ENCODE measurements at places on chromosomes 7 and 10. TPM values are rescaled to one million over a fixed set of nuclear protein-coding genes. Genes with fewer than 3 reads are reported as not detected.

The FFAR4 gene
- total RNA-seq, result not detected

DNA sequence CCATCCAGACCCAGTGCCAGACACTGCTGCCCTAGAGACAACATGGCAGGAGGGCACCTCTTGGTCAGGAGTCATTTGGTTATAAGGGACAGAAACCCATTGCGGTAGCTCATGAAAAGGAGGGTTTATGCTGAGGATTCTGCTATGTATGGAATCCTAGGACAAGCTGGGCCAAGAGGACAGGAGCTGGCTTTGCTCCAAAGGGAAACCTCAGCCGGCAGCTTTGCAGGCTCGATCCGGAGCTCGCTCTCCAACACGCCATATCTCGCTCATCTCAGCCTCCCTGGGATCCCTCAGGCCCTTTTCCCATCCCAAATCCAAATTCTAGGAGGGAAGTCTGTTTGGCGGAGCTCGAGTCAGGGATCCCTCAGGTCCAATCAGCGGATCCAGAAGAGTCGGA is 345.7 kb downstream of the GLRX3 start:
- no peaks in the 10 kb centered on the region for H3K36me3 ChIP-seq
- H3K4me3 ChIP-seq, result no peak overlapping the region
- no peak for DNase-seq
- no peaks in the 10 kb centered on the region for H3K27me3 ChIP-seq
- H3K27ac ChIP-seq, result no peak overlapping the region
- no peaks in the 10 kb centered on the region for H3K4me1 ChIP-seq

DNA sequence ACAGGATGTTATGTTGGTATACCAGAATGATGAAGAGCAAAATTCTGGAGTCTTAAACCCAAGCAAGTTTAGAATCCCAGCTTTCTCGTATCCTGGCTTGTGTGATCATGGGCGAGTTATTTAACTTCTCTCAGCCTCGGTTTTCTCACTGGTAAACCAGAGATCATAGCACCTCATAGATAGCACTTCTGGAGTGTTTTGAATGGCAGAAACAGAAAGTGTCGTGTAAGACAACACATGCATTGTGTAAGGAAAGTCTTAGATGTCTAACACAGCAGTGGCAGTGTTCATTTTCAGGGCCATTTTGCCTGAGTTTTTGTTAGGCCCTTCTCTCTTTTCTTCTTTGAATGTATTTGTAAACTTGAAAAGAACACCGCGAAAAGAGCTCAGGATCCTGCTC is 465.1 kb downstream of the AUTS2 start:
- no peaks in the 10 kb centered on the region for H3K27me3 ChIP-seq
- DNase-seq, result no peak
- H3K4me3 ChIP-seq, result no peak overlapping the region
- peaks cover 5% of the 10 kb centered on the region for H3K4me1 ChIP-seq
- no peak overlapping the region for H3K27ac ChIP-seq

- no peak overlapping the region for H3K27ac ChIP-seq
- peaks cover 26% of the 10 kb centered on the region for H3K4me1 ChIP-seq
- H3K27me3 ChIP-seq, result no peaks in the 10 kb centered on the region
- H3K4me3 ChIP-seq, result no peak overlapping the region
- no peak for DNase-seq
Measured at GRCh38 chr10:14560274-14560673, 214.4 kb downstream of the FAM107B start.

DNA sequence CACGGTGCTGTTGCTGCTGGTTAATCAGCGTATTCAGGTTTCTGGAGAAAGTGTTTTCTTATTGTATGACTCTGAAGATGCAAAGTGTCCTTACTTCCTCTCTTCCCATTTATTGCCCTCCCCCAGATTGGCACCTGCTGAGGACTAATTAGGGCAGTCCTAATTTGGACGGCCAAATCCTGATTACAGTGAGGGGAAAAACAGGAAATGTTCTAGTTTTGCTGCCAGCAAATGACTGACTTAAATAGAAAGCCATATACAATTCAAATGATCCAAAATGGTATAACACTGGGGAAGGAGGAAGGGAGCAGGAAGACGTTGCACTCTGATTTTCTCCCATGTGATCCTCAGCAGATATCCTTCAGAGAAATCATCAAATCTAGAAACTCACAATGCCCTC is 222.4 kb upstream of the LRGUK start:
- H3K4me3 ChIP-seq, result no peak overlapping the region
- no peaks in the 10 kb centered on the region for H3K27me3 ChIP-seq
- H3K36me3 ChIP-seq, result peaks cover 6% of the 10 kb centered on the region
- H3K27ac ChIP-seq, result no peak overlapping the region
- DNase-seq, result no peak

DNA sequence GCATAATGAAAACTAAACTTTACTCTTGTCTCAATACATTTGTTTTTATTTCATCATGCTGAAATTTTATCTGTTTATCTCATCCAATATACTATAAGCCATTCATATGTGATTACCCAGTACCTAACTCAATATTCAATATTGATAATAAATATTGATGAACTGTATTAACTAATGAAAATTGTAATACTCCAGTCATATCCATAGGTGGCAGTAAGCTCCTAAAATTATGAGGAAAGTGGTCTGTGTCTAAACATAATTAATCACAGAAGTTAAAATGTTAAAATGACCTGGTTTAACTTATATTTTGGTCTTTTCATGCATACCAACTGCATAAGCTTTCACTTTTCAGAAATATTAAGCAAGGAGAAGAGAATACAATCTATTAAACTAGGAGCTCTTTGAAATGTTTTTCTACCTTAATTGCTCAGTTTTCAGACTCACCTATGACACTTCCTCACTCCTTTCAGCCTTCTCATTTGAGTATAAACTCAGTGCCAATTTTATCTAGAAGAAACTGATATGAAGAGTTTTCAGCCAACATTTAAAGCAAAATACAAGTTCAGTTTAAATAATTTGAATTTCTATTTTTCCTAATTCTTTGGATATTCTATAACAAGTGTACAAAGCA is 30.5 kb upstream of the VWDE start:
- H3K4me1 ChIP-seq, result no peaks in the 10 kb centered on the region
- no peak overlapping the region for H3K27ac ChIP-seq
- H3K27me3 ChIP-seq, result peaks cover 2% of the 10 kb centered on the region
- H3K36me3 ChIP-seq, result no peaks in the 10 kb centered on the region

DNA sequence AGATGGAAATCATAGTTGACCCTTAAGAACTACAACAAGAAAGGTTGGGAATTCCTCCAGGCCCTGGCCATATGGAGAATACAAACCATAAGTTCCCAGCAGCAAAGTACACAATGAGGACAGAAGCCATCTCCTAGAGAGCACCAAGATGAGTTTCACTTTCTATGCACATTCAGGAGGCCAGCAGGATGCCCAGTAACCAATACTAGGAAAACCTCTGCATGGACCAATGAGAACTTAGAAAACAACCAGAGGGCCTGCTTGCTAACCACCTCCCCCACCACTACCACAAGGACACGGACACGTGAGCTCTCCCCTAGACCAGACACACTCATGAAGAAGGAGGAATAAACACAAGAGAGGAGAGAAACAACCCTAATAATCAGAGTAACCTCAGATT is 56.3 kb downstream of the IFIT5 start:
- no peaks in the 10 kb centered on the region for H3K27me3 ChIP-seq
- no peak for DNase-seq
- no peak overlapping the region for H3K4me3 ChIP-seq
- peak overlapping the region; percentile 41 for H3K27ac ChIP-seq
- peaks cover 45% of the 10 kb centered on the region for H3K4me1 ChIP-seq

The ORAI2 gene
- 47.4 TPM for total RNA-seq

DNA sequence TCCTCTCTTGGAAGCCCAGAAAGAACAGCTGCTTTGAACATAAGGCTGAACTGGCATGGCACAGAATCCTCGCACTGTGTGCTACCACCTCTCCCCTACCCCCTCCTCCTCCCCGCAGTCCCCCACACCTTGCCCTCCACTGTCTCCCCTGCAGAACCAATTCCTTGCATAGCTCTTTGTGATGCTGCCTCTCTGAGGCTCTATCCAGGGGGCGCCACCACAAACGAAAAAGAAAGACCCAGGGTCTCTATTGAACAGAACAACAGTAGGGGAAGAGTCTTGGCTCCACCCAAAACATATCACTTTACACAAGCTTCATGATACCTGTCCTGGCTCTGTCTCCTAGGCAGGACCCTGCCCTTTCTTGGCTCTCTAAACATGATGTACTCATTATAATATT is 26.2 kb upstream of the EBLN1 start:
- no peak overlapping the region for H3K4me3 ChIP-seq
- no peaks in the 10 kb centered on the region for H3K27me3 ChIP-seq
- DNase-seq, result no peak
- H3K27ac ChIP-seq, result no peak overlapping the region
- no peaks in the 10 kb centered on the region for H3K36me3 ChIP-seq
- H3K4me1 ChIP-seq, result peaks cover 13% of the 10 kb centered on the region

The PRF1 gene
- not detected for total RNA-seq

GRCh38 chr7:128404143-128404681 is 5.6 kb downstream of the IMPDH1 start:
- peak overlapping the region; percentile 78 for H3K27ac ChIP-seq
- DNase-seq, result peak; percentile 82
- H3K36me3 ChIP-seq, result peaks cover 14% of the 10 kb centered on the region
- peak overlapping the region; percentile 86 for H3K4me3 ChIP-seq
- H3K27me3 ChIP-seq, result no peaks in the 10 kb centered on the region

- H3K27me3 ChIP-seq, result no peaks in the 10 kb centered on the region
- no peak for DNase-seq
- no peak overlapping the region for H3K27ac ChIP-seq
- H3K36me3 ChIP-seq, result peaks cover 11% of the 10 kb centered on the region
- H3K4me3 ChIP-seq, result no peak overlapping the region
- H3K4me1 ChIP-seq, result peaks cover 21% of the 10 kb centered on the region
Measured at GRCh38 chr10:11186374-11186773, 168.7 kb downstream of the CELF2 start.

- H3K27me3 ChIP-seq, result no peaks in the 10 kb centered on the region
- no peak for DNase-seq
- no peak overlapping the region for H3K4me3 ChIP-seq
- H3K4me1 ChIP-seq, result no peaks in the 10 kb centered on the region
Measured at GRCh38 chr10:107103174-107104025, 61.1 kb downstream of the SORCS1 start.

- H3K4me3 ChIP-seq, result no peak overlapping the region
- peaks cover 4% of the 10 kb centered on the region for H3K36me3 ChIP-seq
- no peaks in the 10 kb centered on the region for H3K27me3 ChIP-seq
- peaks cover 11% of the 10 kb centered on the region for H3K4me1 ChIP-seq
- no peak overlapping the region for H3K27ac ChIP-seq
Measured at GRCh38 chr10:132613566-132614348, 76.2 kb downstream of the INPP5A start.

- H3K4me3 ChIP-seq, result no peak overlapping the region
- peak overlapping the region; percentile 14 for H3K27ac ChIP-seq
- H3K27me3 ChIP-seq, result no peaks in the 10 kb centered on the region
- no peak for DNase-seq
- peaks cover 54% of the 10 kb centered on the region for H3K36me3 ChIP-seq
- H3K4me1 ChIP-seq, result peaks cover 8% of the 10 kb centered on the region
Measured at GRCh38 chr7:137862358-137862757, 15.6 kb upstream of the DGKI start.

DNA sequence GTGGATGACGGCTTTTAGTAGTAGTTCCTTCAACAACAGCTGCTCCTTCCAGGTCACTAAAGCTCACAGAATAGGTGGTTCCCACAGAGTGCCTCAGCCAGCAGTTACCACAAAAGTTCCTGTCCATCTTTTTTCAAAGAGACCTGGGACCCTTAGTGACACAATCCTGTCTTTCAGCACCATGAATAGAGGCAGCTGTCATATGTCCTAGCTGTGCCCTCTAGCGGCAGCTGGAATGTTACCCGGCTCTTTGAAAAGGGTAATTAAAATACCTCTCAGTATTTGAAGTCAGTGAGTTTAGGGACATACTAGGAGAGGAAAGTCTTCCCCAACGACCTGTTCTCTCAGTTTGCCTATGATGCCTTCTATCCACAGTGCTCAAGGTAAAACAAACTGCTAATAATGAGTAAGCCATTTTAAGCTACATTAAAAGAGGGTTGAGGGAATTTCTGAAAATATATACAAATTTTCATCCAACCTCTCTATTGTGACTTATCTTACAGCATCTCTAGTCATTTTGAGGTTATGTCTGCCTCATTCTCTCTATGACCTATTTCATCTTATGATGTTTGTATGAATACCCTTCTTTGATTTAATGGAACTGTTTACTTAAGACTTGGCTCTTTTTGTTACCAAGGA is 290.8 kb downstream of the NXPH1 start:
- no peaks in the 10 kb centered on the region for H3K27me3 ChIP-seq
- H3K27ac ChIP-seq, result no peak overlapping the region
- H3K4me3 ChIP-seq, result no peak overlapping the region
- DNase-seq, result no peak
- no peaks in the 10 kb centered on the region for H3K36me3 ChIP-seq
- H3K4me1 ChIP-seq, result no peaks in the 10 kb centered on the region

The DNAJB12 gene
- 29.8 TPM for total RNA-seq

The OR2A5 gene
- total RNA-seq, result not detected

GRCh38 chr10:68046642-68047041 is 28.4 kb downstream of the HERC4 start:
- peaks cover 3% of the 10 kb centered on the region for H3K36me3 ChIP-seq
- no peak for DNase-seq
- H3K27ac ChIP-seq, result peak overlapping the region; percentile 65
- H3K4me1 ChIP-seq, result peaks cover 34% of the 10 kb centered on the region
- H3K27me3 ChIP-seq, result no peaks in the 10 kb centered on the region

DNA sequence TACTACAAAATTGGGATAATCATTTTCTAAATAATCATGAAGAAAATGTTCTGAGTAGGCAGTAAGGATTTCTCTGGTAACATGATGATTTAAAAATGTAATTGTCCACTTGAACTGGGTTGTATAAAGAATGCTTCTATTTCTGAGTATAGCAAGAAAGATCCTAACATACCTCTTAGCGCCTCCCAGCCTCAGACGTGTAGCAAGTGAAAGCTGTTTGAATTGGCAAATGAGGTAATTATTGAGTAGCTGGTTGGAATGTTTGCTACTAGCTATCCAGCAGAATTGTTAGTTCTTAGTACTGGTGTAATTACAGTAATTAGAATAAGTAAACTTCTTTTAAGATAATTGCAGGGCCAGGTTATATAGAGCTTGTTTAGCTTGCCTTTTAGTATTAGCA is 47.9 kb downstream of the SEPTIN7 start:
- no peaks in the 10 kb centered on the region for H3K27me3 ChIP-seq
- peak overlapping the region; percentile 75 for H3K27ac ChIP-seq
- H3K4me3 ChIP-seq, result no peak overlapping the region
- no peak for DNase-seq

- DNase-seq, result no peak
- no peak overlapping the region for H3K27ac ChIP-seq
Measured at GRCh38 chr7:104126411-104126841, 81.4 kb downstream of the ORC5 start.

GRCh38 chr7:13551503-13551902 is 438.0 kb downstream of the ETV1 start:
- no peaks in the 10 kb centered on the region for H3K27me3 ChIP-seq
- H3K4me1 ChIP-seq, result no peaks in the 10 kb centered on the region
- no peak overlapping the region for H3K4me3 ChIP-seq
- no peaks in the 10 kb centered on the region for H3K36me3 ChIP-seq

GRCh38 chr10:113444766-113445365 is 108.0 kb upstream of the HABP2 start:
- no peaks in the 10 kb centered on the region for H3K36me3 ChIP-seq
- H3K4me3 ChIP-seq, result no peak overlapping the region
- H3K4me1 ChIP-seq, result no peaks in the 10 kb centered on the region
